Naive thymus-derived CD4-positive, alpha-beta T cell (primary cell): ENCODE measurements at places on chromosomes 7 and 10. TPM values are rescaled to one million over a fixed set of nuclear protein-coding genes. Genes with fewer than 3 reads are reported as not detected.

The FEZF1 gene
- total RNA-seq, result not detected

The IL2RA gene
- 3.3 TPM for total RNA-seq

The TACR2 gene
- not detected for total RNA-seq

The GNGT1 gene
- not detected for total RNA-seq

GRCh38 chr7:157339777-157340677, 3.2 kb downstream of the DNAJB6 start:
- H3K4me3 ChIP-seq, result peak overlapping the region; percentile 32
- H3K27ac ChIP-seq, result no peak overlapping the region
- peaks cover 27% of the 10 kb centered on the region for H3K4me1 ChIP-seq
- H3K27me3 ChIP-seq, result no peaks in the 10 kb centered on the region
- peak; percentile 68 for DNase-seq

The PTPRN2 gene
- 0.58 TPM for total RNA-seq
